ENCODE measurements at places on chromosomes 16 and 17.
A peak's percentile ranks its signal among the peaks of the same experiment; 100 is the strongest.

DNA sequence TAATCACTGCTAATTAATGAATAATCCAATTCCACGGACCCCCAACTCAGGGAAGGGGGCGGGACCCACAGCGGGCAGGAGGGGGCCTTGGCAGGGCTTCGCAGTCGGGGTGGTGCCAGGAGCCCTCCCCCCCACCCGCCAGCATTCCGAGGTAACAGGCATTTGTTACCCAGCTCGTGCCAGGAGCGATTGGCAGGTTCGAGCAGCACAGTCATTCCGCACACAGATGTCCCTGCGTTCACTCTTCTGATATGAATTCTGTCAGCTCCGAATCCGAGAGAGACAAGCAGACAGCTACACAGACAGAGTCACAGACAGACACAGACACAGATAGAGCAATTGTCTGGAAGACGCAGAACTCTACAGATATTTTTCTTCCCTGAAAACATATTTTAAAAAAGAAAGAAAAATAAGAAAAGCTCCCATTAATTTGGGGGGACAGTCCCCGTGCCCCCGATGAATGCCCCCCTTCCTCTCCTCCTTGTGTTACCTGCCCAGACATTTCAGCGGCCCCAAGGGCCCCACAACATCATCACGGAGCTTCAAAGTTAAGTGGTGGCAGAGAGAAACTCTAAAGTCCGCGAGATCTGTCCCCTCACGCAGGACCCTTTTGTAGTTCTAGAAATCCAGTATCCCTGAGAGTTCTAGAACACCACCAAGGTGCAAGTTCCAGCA is 10.2 kb downstream of the NEUROD2 start:
- no peak for DNase-seq

DNA sequence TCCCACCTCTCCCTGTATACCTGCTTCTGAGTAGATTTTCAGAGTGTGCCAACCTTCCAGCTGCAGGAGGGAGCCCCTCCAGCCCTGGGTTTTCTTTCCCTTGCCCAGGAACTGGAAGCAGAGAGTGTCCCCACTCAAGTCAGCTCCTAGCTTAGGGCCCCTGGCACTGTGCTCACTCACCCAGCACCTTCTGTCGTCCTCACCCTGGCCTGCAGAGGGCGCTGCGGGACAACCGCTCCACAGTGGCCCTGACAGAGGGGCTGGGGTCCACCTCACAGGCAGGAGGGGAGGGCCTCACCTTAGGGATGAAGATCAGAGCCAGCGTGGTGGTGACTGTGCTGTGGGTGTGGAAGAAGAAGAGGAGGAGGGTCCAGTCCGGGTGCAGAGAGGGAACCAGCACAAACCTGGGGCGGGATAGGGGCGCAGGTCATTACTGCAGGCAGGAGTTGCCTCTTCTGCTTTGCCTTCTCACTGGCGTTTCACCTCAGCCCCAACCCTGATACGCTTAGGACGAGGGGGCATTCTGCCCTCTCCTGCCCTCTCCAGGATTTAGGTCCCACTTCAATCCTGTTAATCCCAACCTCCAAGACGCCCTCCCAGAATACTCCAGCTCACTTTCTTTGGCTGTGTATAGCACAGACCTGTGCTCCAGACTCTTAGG is 10.0 kb downstream of the GPR179 start:
- DNase-seq, result peak; percentile 11

- DNase-seq, result no peak
These were observed 4.9 kb downstream of the IRX6 start for GRCh38 chr16:55328611-55329569.

DNA sequence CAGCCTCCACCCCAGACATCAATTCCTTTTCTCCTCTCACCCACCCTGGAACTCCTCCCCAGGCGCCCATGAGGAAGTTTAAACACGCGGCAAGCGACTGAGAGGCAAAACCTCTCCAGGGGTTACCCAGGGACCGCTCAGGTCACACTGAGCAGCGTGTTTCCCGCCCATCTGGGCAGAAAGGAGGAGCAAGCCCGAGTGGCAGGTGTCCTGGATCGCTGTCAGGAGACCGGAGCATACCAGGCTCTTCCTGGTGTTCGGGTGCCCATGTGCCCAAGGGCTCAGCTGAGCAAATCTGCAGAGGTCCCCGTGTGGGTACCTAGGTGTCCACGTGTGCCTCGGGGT is 491 bp downstream of the SLC25A19 start:
- no peak for DNase-seq

DNA sequence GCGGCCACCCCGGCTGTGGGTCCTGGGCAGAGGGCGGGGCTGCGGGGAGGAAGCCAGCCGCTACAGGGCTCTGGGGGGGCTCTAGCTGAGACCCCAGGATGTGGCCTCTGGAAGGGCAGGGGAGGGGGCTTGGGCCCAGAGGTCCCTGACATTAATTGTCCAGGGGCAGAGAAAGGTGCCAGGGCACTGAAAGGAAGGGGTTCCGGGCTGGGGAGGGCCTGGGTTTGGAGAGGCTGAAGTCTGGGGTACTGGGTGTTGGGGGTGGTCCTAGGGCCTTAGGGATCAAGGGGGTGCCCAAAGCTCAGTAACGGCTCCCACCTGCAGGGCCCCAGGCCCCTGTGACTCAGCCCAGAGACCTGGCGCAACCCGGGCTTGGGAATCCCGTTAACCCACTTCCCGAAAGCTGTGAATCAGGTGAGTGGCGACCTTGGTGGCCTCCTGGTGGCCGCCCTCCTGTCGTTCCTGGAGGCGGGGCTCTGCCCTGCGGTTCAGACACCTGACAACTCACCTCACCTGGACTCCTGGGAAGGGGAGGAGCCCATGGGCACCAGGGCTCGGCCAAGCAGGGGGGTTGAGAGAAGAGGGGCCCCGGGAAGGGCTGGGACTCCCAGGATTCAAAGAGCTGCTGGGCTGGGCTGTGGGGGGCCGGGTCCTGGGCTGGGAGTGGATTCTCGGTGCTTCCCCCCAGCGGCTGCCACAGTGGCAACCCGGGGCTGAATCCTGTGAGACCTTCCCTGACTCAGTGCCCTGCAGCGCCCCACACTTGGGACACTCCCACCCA is 465 bp upstream of the PRSS22 start:
- DNase-seq, result no peak

- DNase-seq, result peak; percentile 72
These were observed 39.8 kb downstream of the MAP1LC3B start for GRCh38 chr16:87431926-87432325.

DNA sequence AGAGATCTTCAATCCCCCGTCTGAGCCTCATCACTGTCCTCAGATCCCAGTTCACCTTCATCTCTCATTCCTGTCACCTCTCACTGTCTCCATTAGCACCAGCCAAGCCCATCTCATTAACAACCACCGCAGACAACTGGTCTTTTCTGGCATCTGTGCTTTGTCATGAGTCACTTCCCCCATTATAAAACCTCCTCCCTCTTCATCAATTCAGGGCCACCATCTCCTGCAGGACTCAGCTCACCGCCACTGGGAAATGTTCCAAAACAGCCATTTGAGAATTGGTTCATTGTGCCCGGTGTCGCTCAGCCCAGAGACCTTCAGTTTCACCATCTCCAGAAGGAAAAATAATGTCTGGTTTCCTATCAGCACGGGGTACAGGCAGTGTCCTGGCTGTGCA is 56.9 kb upstream of the TEKT3 start:
- DNase-seq, result peak; percentile 65

DNA sequence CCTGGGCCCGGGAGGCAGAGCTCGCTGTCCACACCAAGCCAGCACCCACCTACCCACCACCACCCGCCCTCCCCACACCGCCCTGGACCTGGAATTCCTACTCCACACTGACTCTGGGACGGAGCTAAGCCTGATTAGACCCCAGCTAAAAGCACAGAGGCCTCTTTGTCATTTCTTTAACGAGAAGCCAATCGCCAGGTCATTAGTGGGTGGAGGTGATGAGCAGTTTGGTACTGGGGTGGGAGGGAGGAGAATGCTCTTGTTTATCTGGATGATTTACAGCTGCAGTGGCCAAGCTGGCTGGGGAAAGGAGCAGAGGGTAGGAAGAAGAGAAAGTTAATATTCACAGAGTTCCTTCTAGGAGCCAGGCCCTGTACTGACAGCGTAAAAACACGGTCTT is 6.0 kb upstream of the BHLHA9 start:
- DNase-seq, result no peak

- DNase-seq, result no peak
These were observed 5.7 kb upstream of the TSPOAP1 start for GRCh38 chr17:58334256-58334655.

GRCh38 chr16:50038756-50039529 is 13.9 kb downstream of the CNEP1R1 start:
- DNase-seq, result no peak

DNA sequence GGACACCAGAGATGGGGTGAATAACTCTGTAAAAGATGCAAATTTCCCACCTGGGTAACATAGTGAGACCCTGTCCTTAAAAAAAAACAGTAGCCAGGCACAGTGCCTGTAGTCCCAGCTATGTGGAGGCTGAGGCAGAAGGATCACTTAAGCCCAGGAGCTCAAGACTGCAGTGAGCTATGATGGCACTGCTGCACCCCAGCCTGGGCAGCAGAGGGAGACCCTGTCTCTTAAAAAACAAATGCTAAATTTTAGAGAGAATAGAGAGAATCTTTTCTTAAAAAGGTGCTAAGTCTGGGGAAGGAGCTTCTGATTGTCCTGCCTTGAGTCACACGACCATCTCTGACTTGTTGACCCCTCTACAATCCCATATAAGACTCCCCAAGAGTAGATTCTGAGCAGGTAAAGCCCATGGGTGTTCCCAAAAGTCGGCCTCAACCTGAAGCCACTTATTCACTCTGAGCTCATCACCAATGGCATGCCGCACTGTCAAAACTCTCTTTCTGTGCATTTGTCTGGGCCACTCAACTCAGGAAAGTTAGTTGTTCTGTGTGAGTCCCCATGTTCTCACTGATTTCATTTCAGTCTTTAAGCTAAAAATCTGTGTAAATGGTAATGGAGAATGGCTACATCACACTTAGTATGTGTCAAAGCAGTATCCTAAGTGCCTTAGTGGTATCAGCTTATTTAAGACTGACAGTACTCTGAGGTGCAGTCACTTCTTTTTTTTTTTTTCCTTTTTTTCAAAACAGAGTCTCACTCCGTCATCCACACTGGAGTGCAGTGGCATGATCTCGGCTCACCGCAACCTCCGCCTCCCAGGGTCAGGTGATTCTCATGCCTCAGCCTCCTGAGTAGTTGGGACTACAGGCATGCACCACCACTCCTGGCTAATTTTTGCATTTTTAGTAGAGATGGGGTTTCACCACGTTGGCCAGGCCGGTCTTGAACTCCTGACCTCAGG is 41.6 kb downstream of the PRKCB start:
- no peak for DNase-seq
